Germinal center (tissue), 1 donor: ENCODE measurements at places on chromosomes 7 and 10.

- DNase-seq = no peak
Measured at GRCh38 chr10:48602401-48603135, 2.3 kb downstream of the ARHGAP22 start.

- no peak for DNase-seq
Measured at GRCh38 chr7:42471573-42472174, 234.7 kb upstream of the GLI3 start.

DNA sequence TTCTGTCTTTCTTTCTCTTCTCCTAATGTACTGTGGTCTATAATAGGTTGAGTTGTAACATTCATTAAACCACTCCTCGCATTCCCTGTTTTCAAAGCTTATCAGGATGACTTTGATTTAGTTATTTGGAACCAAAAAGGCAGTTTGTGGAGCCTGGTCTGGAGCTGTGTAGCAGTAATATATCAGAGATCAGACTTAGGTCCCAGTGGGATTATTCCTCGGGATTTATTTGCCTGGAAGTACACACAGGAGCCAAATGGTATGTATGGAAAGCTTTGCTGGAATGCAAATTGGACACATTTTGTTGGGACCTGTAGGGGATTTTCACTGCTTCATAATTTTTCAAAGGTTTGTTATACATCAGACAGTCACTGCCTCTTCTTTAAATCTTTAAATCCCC, 40.9 kb downstream of the GBF1 start:
- DNase-seq = no peak

- no peak for DNase-seq
Measured at GRCh38 chr10:72847681-72848080, 45.9 kb upstream of the OIT3 start.

DNA sequence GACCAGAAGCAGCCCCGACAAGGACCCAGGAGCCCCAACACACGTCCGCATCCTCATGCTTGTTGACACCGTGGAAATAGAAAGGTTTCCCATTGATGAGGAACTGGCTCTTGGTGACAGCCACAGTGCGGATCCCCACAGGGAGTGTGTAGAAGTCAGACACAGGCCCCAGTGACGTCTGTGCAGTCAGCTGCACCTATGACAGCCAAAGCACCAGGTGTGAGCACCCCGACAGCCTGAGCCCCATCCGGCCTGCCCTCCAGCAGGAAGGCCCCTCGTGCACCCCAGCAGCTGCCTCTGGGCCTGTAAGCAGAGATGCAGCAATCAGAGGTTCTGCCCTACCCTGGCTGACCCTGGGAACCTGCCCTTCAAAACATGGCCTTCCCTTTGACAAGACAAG, 7.1 kb downstream of the GUSB start:
- DNase-seq = no peak

- no peak for DNase-seq
Measured at GRCh38 chr10:68179016-68179415, 52.9 kb downstream of the ATOH7 start.

- DNase-seq = no peak
Measured at GRCh38 chr7:100671353-100672327, 1.9 kb upstream of the GNB2 start.

DNA sequence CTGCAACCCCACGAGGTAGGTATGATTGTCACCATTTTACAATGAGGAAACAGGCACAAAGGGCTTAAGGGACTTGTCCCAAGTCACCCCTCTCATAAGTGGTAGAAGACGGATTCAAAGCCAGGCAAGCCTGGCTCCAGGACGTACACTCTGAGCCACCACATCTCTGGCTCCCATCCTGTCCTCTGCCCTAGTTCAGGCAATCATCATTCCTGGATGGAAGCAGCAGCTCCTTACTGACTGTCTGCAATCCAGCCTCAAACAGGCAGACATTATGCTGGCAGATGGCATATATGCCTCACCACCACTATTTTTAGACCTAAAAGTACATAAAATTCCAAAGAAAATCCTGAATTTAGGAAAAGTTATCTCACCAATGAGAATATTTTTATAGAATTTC, 100.7 kb downstream of the USP6NL start:
- DNase-seq = no peak

- DNase-seq = no peak
Measured at GRCh38 chr10:13080643-13081042, 19.3 kb upstream of the OPTN start.

DNA sequence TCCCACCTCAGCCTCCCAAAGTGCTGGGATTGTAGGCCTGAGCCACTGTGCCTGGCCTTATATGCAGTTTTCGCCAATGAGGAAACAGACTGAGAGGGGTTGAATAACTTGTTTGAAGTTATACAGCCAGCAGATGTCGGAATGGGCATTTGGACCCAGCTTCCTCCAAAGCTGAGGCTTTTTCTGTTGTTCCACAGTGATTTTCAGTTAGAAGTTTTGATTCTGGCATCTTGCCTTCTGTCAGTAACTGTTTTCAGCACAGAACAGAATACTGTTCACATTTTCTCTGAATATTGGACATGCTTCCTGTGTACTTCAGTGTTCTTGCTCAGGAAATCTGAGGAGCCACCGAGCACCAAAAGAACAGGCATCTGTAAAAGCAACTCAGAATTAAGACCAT, 287.2 kb downstream of the CAMK1D start:
- no peak for DNase-seq

DNA sequence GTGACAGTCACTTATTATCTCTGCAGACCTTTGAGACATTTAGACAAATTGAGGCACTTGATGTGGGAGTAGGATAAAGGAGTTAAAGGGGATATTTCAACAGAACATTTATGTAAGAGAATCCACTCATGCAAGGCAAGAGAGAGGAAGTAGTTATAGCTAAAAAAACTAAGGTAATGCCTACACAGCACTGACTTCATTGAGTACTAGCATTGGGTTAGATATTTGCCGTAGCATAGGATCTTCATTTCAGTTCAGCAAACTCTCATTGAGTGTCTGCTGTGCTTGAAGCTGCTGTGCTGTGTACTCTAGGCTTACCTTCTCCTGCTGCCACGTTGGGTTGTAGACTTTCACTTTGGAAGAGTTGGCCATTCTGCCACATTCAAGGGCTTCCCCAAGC, 10.5 kb upstream of the ENTPD1 start:
- DNase-seq = peak; percentile 35

GRCh38 chr10:72086466-72087391, 1.6 kb downstream of the SPOCK2 start:
- DNase-seq = peak; percentile 70

DNA sequence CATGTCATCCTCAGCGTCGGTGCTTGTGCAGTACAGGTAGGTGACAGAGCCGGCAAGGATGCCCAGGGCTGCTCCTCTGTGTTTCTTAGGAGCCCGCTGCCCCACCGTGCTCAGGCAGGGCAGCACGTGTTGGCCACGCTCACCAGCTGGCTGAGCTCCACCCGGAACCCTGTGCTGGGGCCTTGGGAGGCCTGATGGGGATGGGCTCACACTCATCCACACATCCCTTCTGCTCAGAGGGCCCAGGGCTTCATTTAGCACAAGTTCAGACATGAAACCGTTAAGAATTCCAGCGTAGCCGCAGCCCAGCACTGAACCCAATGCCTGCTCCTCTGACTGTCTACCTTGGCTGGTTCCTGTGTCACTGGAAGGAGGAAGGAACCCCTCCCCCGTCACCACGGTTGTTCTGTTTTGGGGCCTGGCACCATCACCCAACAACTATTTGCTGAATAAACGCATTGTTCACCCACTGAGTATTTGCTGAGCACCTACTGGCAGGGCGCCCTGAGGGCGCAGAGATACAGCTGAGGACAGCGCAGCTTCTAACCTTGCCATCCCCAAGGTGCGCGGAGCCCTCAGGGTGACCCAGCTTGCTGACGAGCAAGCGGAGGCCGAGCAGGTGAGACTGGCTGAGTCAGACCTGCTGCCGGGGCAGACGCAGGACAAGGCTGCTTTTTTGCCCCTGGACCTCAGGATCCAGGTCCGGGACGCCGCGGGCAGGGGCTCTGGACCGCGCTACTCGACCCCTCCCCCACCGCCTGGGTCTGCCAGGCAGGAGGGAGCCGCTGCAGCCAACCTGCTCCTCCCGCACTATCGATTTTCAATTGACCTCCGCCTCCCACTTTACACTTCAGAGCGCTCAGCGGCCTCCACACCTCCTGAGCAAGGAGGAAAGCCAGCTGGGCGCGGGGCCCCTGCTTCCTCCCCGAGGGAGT, 50.6 kb upstream of the RET start:
- DNase-seq = no peak

DNA sequence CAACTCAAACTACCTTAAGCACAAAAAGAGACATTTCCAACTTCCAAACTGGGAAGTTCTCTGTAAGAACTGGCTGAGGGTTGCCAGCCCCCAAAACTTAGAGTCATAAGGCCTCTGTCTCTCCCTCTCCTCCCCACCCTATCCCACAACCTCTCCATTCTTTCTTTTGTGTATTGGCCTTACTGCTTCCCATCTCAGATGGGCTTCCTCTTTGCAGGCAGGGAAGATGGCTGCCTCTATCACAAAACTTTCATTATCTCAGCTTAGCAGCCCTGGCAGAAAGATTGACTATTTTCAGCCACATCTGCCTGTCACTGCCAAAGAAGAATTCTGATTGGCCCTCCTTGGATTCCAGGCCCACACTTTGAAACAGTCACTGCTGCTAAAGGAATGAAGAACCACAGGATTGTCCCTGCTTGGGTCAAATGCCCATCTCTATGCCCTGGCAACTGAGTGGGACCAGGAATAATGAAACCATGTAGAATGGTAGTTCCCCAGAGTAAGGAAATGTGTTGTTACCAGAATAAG, 58.0 kb upstream of the PRKAR2B start:
- no peak for DNase-seq

DNA sequence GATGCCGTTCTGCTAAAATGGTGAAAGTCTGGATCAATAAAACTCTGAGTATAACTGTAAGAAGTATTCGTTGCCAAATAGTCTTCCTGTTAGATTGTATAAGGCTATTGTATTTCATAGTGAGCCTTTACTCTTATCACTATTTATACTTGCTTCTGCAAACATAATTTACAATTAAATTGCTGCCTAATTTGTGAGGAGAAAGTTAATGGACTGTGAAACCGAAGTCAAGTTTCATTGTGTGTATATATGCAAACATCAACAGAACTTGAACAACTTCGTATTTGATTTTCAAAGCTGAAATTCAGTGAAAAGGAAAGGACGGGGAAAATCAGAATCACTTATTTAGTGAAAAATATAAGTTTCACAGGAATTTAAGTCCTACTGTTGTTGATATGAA, 135.9 kb upstream of the CCDC6 start:
- no peak for DNase-seq

- no peak for DNase-seq
Measured at GRCh38 chr7:19621740-19622139, 87.1 kb downstream of the POLR1F start.

DNA sequence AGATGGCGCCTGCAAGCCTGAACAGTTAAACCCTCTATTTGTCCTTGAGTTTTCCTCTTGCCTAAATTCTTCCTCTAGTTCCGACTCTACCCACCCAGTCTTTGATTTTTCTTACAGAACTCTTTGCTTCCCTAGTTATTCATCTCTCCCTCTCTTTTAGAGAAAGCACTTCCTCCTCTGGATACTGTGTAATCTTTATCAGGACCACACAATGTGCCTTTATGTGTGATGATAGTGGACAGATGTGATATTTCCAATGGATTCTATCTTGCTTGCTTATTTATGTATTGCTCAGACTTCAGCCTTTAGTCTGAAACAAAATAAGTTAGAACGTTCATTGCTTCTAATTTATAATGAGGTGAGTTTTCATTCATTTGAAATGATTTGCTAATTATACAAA, 79.5 kb upstream of the CAV2 start:
- DNase-seq = no peak

GRCh38 chr10:62087329-62087728, 181.3 kb downstream of the RTKN2 start:
- no peak for DNase-seq

DNA sequence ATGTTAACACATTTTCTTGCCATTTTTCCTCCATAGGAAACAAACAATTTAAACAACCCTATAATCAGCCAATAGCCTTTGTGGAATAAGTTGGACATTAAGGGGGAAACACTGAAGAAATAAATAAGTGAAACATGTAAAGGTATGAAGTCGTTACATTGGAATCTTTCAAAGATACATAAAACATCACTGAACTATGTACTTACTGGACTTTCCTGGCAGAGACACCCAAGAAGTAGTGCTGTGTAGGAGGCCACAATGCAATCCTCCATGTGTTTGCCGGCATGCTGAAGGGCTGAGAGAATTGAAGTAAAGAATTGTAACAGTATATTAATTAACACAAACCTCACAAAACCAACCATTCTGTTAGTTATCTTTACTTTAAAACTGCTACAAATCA, 76.5 kb upstream of the GRID1 start:
- no peak for DNase-seq

DNA sequence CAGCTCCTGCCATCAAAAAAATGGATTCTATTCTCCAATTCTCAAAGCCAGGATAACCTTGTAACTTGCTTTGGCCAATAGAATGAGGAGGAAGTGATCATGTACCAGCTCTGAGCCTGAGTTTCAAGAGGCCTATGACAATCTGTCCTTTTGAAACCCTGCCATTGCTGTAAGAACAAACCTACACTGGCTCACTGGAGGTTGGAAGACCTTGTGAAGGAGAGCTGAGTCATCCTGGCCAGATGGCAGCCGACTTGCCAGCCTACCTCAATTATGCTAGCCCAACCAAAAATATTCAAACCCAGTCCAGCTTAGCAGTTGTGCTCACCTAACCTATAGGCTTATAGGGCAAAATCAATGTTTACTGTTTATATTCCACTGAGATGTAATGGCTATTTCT, 93.0 kb downstream of the HGF start:
- no peak for DNase-seq

DNA sequence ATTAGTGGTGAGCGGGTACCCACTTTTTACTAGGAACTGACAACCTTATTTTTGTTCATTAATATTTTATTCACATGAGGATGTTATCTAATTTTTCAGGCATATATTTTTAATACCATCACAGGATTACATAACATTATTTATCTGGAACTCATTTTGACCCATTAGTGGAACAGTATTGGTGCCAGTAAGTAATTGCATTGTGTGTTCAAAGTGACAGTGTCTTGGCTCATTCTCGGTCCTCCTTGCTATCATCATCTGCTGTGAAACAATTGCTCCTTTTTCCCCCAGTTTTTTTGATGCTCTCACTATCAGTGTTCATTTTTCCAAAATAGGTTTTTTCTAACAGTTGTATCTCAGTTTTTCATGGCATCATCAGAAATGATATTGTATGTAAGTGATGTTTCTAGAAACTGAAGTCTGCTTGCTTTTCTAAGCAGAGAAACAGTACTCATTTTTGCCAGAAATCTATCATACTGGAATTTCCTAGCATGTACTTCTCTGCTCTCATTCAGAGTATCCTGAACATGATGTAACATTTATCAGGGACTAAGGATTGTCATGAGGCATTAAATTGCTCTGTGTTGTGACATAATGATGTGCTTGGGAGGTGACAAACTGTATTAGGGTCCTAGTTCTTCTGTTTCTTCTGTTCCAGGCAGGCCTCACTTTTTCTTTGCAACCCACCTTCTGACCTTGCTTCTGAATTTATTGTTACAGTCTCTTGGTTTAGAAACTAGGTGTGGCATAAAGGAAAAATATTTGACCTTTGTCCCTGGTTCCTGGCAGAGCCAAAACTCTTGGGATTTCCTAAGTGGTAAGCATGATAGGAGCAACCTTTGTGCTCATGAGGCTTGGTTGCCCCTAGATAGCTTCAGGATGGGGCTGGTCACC, 4.2 kb downstream of the NUB1 start:
- no peak for DNase-seq

- DNase-seq = no peak
Measured at GRCh38 chr10:59779756-59780533, 26.7 kb upstream of the MRLN start.

- DNase-seq = no peak
Measured at GRCh38 chr7:36487756-36488336, 98.2 kb downstream of the ANLN start.

GRCh38 chr7:1450431-1450830, 8.8 kb downstream of the MICALL2 start:
- no peak for DNase-seq
